ENCODE measurements at places on chromosomes 2 and 18.

- H3K27me3 ChIP-seq, result peaks cover 11% of the 10 kb centered on the region
- H3K4me3 ChIP-seq, result no peak overlapping the region
- ATAC-seq, result no peak
- H3K4me1 ChIP-seq, result no peaks in the 10 kb centered on the region
These were observed 15.8 kb upstream of the EXOC6B start for GRCh38 chr2:72841462-72842125.

DNA sequence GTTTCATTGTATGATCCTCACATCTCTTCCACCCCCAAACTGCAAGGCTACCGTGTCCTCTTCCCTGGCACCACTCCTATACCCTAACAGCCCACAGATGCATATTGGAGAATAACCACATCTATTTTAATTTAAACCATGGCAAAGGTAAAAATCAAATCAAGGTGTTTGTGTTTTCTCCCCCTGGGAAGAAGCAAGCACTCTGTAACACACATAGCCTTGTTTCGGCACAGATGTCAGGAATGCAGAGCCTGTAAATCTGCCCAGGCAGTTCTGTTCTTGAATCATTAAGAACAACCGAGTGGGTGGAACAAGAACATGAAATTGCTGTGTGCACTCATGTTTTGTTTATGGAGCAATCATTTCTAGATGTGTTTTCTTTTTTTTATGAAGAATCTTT is 6.8 kb upstream of the COX7A2L start:
- no peaks in the 10 kb centered on the region for H3K36me3 ChIP-seq
- H3K4me3 ChIP-seq, result no peak overlapping the region
- ATAC-seq, result no peak
- H3K4me1 ChIP-seq, result no peaks in the 10 kb centered on the region
- H3K27ac ChIP-seq, result no peak overlapping the region
- no peaks in the 10 kb centered on the region for H3K27me3 ChIP-seq

GRCh38 chr2:161983866-161984265 is 90.1 kb downstream of the DPP4 start:
- H3K4me1 ChIP-seq, result no peaks in the 10 kb centered on the region
- H3K4me3 ChIP-seq, result no peak overlapping the region
- no peaks in the 10 kb centered on the region for H3K36me3 ChIP-seq
- no peak for ATAC-seq

DNA sequence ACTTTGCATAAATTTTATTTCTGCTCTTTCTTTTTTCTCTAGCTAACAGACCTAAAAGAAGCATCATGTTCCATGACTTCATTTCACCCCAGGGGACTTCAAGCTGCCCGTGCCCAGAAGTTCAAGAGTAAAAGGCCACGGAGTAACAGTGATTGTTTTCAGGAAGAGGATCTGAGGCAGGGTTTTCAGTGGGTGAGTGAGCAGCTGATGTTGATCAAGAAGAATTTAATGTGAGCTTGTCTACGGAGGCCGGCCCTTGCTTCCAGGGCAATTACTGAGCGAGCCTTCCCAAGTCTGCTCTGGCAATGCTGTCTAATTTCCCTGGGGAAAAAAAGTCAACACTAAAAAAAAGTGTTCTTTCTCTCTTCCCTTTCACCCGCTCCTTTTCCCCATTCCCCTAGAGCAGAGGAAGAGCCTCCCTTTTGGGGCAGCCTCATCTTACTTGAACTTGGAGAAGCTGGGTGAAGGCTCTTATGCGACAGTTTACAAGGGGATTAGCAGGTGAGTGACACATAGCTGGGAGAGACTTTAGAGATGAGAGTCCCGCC is 1.2 kb downstream of the CDK15 start:
- H3K36me3 ChIP-seq, result no peaks in the 10 kb centered on the region
- no peaks in the 10 kb centered on the region for H3K4me1 ChIP-seq
- no peak overlapping the region for H3K27ac ChIP-seq
- peaks cover 10% of the 10 kb centered on the region for H3K27me3 ChIP-seq

DNA sequence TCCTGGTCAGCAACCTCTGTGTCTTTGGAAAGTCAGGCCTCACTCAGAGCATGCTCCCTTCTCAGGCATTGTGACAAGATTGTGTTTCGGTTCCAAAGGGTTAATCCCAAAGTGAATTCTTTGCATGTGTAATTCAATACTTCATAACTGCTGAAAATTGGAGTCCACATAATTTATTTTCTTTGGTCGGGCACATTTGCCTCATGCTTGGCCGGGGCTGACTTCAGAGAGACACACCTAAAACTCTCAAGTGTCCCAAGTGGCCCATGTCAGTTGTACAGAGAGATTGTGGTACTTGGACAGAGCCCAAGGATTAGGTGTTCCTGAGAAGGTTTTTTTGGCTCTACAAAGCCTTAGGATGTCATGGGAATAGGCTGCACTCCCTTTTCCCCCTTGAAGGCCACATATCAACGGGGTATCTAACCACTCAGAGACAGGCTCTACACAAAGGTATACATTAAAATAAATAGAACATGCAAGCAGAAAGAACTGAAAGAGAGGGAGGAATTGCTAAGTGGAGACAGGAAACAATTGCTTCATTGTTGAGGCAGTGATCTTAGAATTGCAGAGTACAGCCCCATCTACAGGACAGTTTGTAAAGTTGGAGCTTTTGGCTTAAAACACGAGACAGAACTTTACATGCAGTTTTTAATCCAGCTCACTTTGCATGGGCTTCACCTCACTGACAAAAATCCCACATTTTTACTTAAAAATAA is 1232.3 kb upstream of the ZEB2 start:
- no peaks in the 10 kb centered on the region for H3K36me3 ChIP-seq
- ATAC-seq, result peak; percentile 58
- peaks cover 3% of the 10 kb centered on the region for H3K4me1 ChIP-seq
- no peak overlapping the region for H3K4me3 ChIP-seq

- H3K36me3 ChIP-seq, result no peaks in the 10 kb centered on the region
- H3K4me1 ChIP-seq, result no peaks in the 10 kb centered on the region
- no peak overlapping the region for H3K27ac ChIP-seq
- ATAC-seq, result no peak
These were observed 920.6 kb upstream of the PIK3C3 start for GRCh38 chr18:41034413-41034812.

- no peak overlapping the region for H3K4me3 ChIP-seq
- H3K27ac ChIP-seq, result no peak overlapping the region
- H3K27me3 ChIP-seq, result peaks cover 6% of the 10 kb centered on the region
- H3K4me1 ChIP-seq, result peaks cover 11% of the 10 kb centered on the region
- H3K36me3 ChIP-seq, result peaks cover 41% of the 10 kb centered on the region
These were observed 44.9 kb downstream of the ANKMY1 start for GRCh38 chr2:240512666-240513535.

- H3K4me1 ChIP-seq, result no peaks in the 10 kb centered on the region
- no peak for ATAC-seq
- no peak overlapping the region for H3K27ac ChIP-seq
- no peak overlapping the region for H3K4me3 ChIP-seq
These were observed 130.3 kb upstream of the FAM98A start for GRCh38 chr2:33729353-33729752.

- H3K36me3 ChIP-seq, result no peaks in the 10 kb centered on the region
- peak overlapping the region; percentile 86 for H3K4me3 ChIP-seq
- no peaks in the 10 kb centered on the region for H3K4me1 ChIP-seq
- peak; percentile 77 for ATAC-seq
These were observed 37.2 kb upstream of the SLC8A1 start for GRCh38 chr2:40488927-40489677.

- no peak overlapping the region for H3K4me3 ChIP-seq
- peaks cover 8% of the 10 kb centered on the region for H3K4me1 ChIP-seq
- ATAC-seq, result no peak
- no peaks in the 10 kb centered on the region for H3K36me3 ChIP-seq
These were observed 28.1 kb upstream of the INPP4A start for GRCh38 chr2:98416383-98417159.

GRCh38 chr18:79736230-79736629 is 56.6 kb downstream of the CTDP1 start:
- no peaks in the 10 kb centered on the region for H3K27me3 ChIP-seq
- no peak for ATAC-seq
- H3K4me3 ChIP-seq, result no peak overlapping the region
- no peak overlapping the region for H3K27ac ChIP-seq

DNA sequence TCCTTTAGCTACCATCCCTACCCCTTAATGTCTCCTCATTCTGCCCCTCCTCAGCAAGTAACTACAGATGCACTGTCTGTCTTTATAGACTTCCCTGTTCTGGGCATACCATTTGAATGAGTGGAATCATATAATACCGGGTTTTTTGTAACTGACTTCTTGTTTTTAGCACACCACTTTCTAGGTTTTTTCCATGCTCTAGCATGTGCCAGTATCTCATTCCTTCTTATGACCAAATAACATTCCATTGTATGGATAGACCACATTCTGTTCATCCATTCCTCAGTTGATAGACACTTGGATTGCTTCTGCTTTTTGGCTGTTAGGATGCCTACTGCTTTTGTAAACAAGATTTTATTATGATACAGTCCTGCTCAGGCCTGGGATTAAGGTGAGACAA is 154.7 kb downstream of the TSN start:
- ATAC-seq, result no peak
- H3K4me1 ChIP-seq, result no peaks in the 10 kb centered on the region
- H3K27me3 ChIP-seq, result no peaks in the 10 kb centered on the region
- no peaks in the 10 kb centered on the region for H3K36me3 ChIP-seq
- H3K4me3 ChIP-seq, result no peak overlapping the region

- H3K4me1 ChIP-seq, result no peaks in the 10 kb centered on the region
- no peak overlapping the region for H3K27ac ChIP-seq
- no peaks in the 10 kb centered on the region for H3K36me3 ChIP-seq
- no peak overlapping the region for H3K4me3 ChIP-seq
These were observed 15.3 kb downstream of the UPP2 start for GRCh38 chr2:158116936-158117335.
